ENCODE measurements at places on chromosomes 11 and 22.

DNA sequence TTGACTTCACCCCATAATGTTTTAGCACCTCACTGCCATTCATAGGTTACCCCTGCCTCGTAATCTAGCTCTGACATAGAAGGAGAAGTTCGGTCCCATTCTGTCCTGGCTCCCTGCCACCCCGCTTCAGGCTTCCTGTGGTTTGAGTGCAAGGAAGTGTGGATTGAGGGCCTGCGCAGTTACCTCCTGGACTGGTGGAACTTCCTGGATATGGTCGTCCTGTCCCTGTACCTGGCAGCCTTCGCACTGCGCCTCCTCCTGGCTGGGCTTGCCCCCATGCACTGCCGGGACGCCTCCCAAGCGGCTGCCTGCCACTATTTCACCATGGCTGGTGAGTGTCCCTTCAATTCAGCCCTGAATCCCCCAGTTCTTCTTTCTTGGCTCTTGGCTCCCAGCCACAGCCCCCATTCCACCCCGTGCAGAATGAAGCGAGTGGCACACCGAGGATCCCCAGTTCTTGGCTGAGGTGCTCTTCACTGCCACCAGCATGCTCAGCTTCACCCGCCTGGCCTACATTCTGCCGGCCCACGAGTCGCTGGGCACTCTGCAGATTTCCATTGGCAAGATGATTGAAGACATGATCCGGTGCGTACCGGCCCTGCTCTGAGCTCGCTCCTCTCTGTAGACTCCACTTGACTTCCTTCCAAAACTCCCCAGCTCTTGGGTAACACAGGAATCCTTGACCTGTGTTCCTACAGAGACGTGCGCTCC lies 15.4 kb downstream of the ART5 start:
- no peak for DNase-seq

DNA sequence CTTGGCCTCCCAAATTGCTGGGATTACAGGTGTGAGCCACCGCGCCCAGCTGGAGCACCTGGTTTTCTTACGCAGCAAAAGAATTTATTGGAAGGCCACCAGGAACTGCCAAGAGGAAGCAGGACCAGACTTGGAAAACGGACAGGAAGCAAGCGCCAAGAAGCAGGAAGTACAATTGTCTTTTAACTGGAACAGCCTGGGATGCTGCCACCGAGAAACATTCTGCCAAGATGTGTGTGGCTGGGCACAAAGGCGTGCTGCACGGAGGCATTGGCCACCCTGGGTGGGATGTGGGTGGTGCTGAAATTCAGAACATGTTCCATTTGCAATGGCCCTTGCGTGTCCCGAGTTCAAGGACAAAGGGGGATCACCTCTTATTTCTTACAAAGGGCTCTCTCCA lies 15.4 kb downstream of the SLC3A2 start:
- DNase-seq: no peak

- no peak for DNase-seq
Observed at GRCh38 chr11:118176778-118177134, 317 bp upstream of the SCN2B start.

DNA sequence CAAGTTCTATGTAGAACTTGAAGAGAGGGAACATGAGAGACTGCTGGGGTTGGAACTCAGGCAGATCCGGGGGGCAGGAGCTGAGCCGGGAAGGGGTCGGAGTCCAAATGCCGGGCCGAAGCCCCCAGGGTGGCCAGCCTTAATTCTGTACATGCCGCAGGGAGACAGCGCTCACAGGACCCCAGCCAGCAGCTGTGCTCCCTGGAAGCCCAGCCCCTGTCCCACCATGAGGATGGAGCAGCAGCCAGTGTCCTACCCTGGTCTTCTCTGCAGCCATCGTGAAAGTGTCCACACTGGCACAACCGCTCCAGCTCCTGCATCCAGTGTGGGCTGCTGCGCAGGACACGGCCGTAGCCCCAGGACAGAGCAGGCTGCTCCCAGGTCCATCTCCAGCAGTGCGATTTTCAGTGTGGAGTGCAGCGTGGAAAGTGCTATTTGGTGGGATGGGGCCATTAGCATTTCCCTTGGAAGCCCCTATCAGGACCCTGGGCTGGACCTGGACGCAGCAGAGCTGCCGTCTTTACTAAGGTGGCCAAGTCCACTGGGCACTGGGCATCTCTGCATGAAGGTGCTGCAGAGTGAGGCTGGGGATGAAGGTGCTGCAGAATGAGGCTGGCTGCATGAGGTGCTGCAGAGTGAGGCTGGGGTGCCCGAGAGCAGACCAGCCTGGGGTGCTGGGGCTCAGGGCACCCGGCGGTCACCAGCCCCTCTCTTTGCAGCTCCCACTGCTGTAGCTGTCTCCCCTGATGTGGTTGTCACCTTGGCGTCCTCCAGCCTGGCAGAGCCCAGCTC lies 737.4 kb downstream of the BRD1 start:
- no peak for DNase-seq

DNA sequence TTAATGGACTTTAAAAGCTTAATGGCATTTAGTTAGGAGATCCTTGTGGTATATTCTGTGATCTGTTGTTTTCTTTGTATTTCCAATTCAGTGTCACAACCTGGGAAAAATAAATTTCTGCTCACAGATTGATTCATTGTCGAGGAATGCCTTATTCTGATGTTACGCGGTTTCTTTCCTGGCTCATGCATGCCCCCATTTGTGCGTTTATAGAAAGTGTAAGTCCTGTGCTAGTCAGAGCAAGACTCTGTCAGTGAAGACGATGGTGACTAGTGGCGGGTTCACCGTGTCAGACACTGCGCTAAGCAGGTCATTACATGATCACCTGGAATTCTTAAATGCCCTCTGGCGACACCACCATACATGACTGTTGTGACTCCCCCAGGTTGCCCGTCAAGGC lies 169.4 kb downstream of the TBC1D22A start:
- no peak for DNase-seq

- no peak for DNase-seq
Observed at GRCh38 chr11:65416841-65417701, 5.5 kb upstream of the NEAT1 start.

- DNase-seq: no peak
Observed at GRCh38 chr11:118143661-118144185, 8.9 kb downstream of the SCN4B start.

DNA sequence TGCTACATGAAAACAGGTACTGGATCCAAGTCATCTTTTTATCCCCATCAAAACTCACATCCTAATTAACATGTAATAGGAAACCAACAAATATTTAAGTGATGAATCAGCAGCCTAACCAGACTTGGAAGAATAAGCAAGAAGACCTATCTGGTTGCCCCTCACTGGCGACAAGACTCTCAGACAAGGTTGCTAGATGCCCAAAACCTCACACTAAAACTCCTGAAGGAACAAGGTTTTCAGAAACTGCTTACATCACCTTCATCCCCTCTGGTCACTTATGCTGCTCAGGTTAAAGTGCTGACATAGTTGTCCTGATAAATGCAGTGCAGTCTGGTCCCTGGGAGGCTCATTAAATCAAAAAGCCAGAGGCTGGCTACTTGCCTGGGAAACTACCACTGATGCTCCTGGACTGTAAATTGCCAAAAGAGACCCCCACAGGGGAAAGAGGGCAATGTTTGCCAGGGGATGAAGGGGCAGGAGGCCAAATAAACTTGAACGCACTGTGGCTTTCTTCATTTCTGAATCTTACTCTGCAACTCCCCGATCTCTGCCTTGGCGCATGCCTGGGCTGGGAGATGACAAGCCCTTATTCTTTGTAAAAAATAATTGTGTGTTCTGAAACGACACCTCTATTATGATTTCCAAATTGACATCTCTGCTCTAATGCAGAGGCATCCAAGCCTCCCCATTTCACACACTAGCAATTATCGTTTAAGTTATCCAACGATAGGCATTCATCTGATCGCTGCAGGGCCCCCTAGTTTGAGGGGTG lies 72.7 kb downstream of the AMBRA1 start:
- no peak for DNase-seq

DNA sequence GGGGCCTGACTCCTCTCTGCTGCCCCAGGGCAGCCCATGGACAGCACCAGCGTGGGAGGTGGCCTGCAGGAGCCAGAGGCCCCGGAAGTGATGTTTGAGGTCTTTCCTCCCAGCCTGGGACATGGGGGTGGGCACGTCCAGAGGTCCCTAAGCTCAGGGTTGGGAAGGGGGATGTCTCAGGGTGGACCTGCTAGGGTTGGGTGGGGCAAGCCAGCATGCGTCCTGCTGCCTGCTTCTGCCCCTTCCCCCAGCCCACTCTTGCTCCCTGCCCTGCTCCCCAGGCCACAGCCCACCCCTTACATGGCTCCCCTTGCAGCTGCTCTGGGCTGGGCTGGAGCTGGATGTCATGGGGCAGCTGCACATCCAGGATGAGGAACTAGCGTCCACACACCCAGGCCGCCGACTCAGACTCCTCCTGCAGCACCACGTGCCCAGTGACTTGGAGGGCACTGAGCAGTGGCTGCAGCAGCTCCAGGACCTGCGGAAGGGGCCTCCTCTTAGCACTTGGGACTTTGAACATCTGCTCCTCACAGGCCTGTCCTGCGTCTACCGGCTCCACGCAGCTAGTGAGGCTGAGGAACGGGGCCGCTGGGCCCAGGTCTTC lies 1.3 kb downstream of the FAM180B start:
- DNase-seq: no peak

GRCh38 chr22:49971232-49972162 lies 10.9 kb downstream of the PIM3 start:
- no peak for DNase-seq

DNA sequence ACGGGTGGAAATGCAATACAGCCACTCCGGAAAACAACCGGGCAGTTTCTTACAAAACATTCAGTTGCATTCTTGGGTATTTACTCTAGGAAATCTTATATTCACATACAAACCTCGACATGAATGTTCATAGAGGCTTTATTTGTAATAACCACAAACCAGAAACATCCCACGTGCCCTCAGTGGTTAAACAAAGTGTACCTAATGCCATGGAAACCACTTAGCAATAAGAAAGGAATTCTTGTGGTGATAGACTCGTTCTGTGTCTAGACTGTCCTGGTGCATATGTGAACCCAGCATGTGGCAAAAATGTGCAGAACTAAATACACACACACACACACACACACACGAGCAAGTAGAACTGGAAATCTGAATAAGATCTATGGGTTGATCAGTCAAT lies 1073.3 kb downstream of the TBC1D22A start:
- DNase-seq: no peak
